MM.1S (cell line): ENCODE measurements at places on chromosomes 12 and 14.

- no peak for DNase-seq
Measured at GRCh38 chr14:104343690-104344640, 205.6 kb downstream of the KIF26A start.

GRCh38 chr12:116443821-116444589 lies 115.2 kb upstream of the MAP1LC3B2 start:
- no peak for DNase-seq

GRCh38 chr12:10372559-10372958 lies 17.3 kb downstream of the KLRK1 start:
- no peak for DNase-seq

DNA sequence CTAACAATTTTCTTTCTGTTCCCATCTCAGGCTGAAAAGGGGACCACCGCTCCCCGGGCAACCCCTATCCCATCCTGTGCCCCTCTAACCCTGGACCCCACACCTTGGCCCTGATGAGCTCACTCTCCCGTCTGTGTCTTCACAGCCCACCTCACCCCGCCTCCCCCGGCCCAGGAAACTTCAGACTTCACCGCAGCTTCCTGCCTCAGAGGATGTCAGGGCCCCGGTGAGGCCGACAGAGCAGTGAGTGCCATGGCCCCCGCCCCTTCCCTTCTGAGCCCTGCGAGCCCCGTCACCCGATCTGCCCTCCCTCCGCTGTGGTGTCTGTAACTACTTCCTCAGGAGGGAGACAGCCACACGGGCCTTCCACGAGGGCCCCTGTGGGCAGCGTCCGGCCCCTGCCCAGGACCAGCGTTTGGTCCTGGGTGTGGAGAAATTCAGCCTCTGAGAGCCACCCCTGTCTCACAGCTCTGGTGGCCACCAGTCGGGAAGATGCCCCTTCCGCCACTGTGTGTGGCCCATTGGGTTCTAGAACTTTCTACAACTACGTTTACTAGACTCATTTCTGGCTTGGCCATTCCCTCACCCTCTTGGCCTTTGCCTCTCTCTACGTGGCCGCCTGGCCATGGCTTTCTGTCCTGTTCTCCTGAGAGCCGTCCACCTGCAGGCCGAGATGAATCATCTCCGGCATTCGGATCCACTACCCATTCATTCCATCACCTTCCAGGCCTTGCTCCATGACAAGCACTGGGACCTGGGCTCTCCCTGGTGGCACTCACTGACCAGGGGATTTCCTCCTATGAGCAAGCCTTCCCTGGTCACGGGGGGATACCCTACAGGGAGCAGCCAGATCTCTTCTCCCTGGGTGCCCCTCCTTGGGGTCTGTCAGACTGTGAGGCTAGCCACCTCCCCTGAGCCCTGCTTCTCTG lies 3.4 kb downstream of the RHOF start:
- DNase-seq, result peak; percentile 73

GRCh38 chr14:35932136-35932535 lies 106.0 kb downstream of the BRMS1L start:
- DNase-seq, result no peak

GRCh38 chr12:2356601-2357125 lies 303.9 kb downstream of the CACNA1C start:
- no peak for DNase-seq

DNA sequence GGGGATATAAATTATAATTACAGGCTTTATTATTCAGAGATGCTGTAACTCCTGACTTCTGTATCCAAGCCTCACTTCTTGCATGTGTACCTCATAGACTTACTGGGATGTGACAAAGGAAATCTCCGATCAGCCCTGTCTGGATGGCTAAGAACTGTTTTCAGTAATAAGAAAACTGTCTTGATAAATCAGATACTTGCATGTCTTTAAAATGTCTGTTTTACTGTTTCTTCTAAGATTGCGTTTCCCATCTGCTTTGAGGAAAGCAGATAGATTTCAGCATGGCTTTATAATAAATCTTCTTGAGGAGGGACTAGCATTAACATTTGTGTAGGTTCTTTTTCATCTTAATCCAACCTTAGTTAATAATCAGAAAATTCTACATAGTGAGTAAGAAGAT lies 395.9 kb downstream of the EGLN3 start:
- DNase-seq, result no peak

GRCh38 chr12:95674163-95674562 lies 116.4 kb downstream of the NTN4 start:
- DNase-seq, result no peak

- DNase-seq, result no peak
Measured at GRCh38 chr12:105575235-105575634, 244.7 kb downstream of the C12orf75 start.

DNA sequence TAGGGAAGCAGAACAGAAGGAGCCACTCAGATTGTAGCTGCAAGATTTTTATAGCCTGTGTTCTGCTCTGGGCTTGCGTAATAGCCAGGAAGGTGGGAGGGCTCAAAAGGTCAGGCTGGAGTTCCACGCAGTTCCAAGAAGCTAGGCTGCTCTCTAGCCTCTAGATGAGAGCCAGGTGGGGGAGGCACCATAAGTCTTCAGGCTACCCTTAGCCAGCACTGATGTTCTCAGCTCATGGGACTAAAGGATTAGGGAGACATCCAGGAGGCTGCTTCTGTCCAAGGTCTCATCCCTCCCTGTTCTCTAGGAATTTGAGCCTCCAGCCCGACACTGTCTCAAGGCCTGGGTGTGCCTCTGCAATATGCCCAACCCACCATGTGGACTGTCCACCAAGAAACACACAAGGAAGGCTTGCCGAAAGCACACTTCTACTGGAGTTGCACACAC lies 1.7 kb downstream of the LMBR1L start:
- DNase-seq, result no peak

DNA sequence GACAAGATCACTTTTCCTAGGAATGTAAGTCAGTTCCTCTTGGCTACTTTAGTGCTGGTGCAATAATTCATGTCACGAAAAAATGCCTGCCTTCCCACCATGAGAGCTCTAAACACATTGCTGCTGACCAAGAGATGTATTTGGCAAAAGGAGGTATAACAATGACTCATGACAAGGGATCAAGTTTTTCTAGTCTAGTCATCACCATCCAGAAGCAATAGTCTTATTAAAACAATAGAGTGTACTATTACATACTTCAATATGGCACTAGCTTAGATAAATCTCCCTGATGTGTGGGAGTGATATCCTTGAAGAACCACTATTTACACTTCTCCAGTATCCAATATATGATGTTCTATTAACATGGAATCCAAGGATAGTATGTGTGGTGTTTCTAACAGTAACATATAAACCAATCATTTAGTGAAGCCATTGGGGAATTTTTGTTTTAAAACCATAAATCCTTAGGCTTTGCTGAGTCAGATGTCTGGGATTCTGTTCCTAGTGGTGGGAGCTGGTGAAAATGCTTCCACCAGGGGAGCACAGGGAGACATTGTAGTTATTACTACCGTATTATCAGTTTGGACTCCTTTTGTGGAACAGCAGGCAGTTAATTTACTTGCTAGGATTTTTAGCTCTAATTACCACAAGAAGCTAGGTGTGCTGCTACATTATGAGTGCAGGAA lies 1387.5 kb downstream of the LRFN5 start:
- no peak for DNase-seq

DNA sequence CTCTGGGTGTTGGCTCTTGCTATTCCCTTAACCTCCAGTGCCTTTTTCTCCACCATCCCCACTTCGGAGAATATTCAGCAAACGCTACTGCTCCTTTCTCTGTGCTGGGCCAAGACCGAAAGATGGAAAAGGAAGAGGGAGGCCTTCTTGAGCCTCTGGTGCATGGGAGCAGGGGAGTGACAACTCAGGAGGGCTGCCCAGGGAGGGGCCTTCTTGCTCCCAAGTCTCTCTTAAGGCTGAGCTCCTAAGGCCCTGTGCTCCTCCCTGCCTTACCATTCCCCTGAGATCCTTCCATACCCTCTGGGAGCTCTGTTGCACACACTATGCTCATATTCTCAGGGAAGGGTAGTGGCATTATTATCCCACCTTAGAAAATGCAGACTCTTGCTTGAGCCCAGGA lies 34.9 kb downstream of the SH2B3 start:
- no peak for DNase-seq

DNA sequence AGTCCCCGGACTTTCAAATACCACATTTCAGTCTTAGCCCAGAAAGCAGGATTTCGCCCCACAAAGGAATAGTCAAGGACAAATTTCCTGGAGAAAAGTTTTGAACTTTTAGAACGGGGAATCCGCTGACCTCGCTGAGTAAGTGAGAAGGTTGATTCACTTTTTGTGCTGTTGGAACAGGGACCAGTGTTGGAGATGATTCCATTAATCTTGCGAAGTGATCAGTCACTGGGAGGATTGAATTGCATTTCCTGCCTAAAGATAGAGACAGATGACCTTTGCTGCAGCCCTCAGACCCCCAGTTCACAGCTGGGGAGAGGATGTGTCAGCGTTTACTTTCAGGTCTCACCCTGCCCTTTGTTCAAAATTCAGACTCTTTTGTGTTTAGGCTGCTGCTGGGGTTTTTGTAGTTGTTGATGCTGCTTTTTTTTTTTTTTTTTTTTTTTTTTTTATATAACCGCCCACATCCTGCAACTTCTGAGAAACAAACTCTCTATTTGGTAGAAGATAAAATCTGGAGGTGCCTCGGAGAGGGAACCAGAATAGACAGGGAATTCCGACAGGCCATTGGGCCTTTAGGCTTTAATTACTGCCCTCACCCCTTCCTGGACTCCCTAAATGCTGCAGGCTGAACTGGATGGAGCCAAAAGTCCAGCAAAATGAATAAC lies 9.8 kb upstream of the KDM2B start:
- DNase-seq, result peak; percentile 78

DNA sequence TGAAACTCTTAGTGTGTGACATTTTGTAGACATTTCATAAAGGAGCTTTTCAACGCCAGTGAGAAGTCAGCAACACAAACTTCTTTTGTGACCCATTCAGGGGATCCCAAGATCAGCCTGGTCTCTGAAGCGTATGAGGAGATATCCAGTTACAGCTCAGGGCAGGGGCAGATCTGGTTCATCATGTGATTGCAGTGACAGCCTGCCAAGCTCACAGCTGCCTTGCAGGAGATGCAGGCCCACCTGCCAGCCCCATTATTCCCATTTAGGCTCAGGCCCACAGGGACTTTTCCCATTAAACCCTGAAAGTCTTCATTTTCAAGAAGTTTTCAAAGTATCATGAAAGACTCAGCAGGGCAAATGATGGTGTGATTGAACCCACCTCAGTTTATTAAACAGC lies 38.3 kb downstream of the SRGAP1 start:
- no peak for DNase-seq

GRCh38 chr12:52744493-52745156 lies 32.5 kb downstream of the KRT76 start:
- DNase-seq, result no peak

GRCh38 chr14:52185178-52185577 lies 82.3 kb upstream of the PTGDR start:
- no peak for DNase-seq

DNA sequence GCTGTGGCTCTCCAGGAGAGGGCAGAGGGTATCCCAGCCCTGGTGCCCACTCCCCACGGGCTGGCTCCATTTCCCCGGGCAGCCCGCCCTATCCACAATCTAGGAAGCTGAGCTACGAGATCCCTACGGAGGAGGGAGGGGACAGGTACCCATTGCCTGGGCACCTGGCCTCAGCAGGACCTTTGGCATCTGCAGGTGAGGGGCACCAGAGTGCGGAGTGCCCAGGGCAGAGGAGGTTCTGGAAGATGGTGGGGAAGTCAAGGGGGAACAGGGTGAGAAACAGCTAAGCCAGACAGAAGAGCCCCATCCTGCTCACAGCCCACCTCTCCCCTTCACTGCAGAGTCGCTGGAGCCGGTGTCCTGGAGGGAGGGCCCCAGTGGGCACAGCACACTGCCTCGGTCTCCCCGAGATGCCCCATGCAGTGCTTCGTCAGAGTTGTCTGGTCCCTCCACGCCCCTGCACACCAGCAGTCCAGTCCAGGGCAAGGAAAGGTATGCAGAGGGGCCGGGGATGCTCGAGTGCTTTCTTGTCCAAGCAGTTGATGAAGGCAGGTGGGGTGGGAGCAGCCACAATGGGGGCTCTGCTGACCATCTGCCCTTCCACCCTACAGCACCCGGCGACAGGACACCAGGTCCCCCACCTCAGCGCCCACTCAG lies 10.3 kb downstream of the TNS2 start:
- no peak for DNase-seq

DNA sequence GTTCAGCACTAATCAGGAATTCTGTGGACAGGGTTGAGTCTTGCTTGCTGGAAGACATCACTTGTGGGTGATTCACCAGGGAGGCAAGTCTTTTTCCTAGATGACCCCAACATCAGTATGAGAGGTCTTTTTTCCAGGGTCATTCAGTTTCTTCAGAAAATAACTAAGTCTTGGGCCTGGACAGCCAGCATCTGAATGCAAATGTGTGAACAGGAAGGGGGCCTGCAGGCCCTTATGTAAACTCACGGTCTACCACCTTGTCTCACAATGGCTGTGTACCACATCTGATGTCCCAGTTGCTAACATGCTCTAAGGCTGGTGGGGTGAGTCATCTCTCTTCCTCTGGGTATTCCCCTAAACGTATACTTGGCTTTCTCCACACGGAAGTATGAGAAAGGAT lies 79.2 kb downstream of the HECTD4 start:
- DNase-seq, result peak; percentile 24

- DNase-seq, result no peak
Measured at GRCh38 chr12:75666939-75667334, 155.5 kb upstream of the KRR1 start.

DNA sequence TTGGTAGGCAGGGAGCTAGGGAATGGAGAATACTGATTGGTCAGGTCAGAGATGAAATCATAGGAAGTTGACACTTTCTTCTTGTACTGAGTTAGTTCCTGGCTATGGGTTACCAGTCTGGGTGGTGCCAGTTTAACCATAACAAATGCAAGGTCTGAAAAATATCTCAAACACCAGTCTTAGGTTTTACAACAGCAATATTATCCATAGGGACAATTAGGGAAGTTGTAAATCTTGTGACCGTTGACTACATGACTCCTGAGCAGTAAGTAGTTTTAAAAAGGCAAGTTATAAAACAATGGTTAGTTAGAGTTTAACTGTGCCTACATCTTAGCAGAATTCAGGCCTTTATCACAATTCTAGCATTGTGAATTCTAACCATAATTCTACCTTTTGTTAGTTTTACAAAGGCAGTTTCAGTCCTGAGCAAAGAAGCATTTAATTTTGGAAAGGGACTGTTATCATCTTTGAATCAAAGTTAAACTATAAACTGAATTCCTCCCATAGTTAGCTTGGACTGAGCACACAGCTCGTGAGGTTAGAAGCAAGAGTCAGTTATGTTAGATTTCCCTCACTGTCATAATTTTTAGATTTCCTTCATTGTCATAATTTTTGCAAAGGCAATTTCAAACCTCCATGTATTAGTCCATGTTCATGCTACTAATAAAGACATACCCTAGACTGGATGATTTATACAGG lies 19.7 kb upstream of the MON2 start:
- DNase-seq, result no peak

GRCh38 chr12:115846516-115846915 lies 431.0 kb downstream of the MED13L start:
- DNase-seq, result no peak

DNA sequence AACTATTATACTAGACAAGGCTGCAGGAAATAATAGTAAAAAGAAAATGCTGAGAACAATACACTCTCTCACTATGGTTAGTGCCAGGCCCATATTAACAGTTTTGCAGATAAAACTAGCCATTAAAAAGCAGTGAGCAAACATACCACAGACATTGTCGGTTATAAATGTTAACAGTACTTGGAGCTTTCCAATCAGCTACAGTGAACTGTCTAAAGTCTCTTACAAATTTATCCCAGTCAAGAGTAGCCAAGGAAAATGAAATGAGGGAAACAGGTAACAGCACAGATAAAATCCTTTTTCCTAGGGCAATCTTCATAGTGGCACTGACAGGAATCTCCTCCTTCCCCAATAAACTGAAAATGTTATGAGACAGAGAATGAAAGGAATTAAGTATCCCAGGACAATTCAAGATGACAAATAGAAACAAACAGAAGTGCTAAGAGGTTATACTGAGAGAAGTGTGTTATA lies 30.8 kb downstream of the PAWR start:
- DNase-seq, result no peak
